ENCODE measurements at places on chromosomes 1 and 21.

DNA sequence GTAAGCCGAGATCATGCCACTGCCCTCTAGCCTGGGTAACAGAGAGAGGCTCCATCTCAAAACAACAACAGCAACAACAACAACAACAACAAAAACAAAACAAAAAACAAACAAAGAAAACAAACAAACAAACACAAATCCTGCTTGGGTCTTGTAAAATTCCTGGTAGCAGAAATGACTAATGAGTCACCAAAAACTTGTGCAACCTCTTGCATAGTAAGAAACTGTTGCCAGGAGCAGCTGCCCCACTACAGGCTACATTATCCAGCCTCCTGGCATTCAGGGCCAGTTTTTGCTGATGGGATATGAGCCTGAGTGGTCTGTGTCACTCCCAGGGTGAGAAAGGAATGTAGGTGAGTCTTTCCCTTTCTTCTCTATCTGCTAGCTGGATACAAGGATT, 245.4 kb downstream of the TNR start:
- no peak for DNase-seq

DNA sequence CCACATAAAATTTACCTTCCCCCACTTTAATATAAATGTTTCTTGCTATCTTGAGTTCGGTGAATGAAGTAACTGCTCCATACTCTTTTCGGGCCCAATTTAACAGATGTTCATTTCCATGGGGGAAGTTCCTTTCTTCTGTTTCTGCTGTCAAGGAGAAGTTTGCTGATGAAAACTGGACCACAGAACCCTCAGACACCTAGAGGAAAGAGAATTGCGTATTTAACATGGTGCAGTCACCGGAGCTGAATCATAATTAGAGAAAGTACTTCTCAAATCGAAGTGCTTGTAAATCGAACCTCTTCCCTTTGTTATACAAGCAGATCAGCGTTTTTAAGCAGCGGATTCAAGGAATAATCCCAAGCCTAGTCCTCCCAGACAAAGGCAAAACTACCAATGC, 151.2 kb downstream of the TGFBR3 start:
- no peak for DNase-seq

GRCh38 chr1:11855430-11855829, 3.3 kb downstream of the NPPB start:
- no peak for DNase-seq

GRCh38 chr1:183995322-183996039, 42.0 kb downstream of the COLGALT2 start:
- no peak for DNase-seq

- no peak for DNase-seq
These were observed 8.0 kb downstream of the RNPEP start for GRCh38 chr1:201990427-201990826.

- DNase-seq: no peak
These were observed 4.3 kb downstream of the INTS7 start for GRCh38 chr1:212030936-212031528.

Measured in midbrain (tissue), 1 donor.